ENCODE measurements at places on chromosomes 5 and 9.

GRCh38 chr9:99748676-99749075 lies 73.0 kb upstream of the NR4A3 start:
- DNase-seq, result peak; percentile 52

- peak; percentile 75 for DNase-seq
These were observed 170.6 kb upstream of the HAPLN1 start for GRCh38 chr5:83891261-83891660.

DNA sequence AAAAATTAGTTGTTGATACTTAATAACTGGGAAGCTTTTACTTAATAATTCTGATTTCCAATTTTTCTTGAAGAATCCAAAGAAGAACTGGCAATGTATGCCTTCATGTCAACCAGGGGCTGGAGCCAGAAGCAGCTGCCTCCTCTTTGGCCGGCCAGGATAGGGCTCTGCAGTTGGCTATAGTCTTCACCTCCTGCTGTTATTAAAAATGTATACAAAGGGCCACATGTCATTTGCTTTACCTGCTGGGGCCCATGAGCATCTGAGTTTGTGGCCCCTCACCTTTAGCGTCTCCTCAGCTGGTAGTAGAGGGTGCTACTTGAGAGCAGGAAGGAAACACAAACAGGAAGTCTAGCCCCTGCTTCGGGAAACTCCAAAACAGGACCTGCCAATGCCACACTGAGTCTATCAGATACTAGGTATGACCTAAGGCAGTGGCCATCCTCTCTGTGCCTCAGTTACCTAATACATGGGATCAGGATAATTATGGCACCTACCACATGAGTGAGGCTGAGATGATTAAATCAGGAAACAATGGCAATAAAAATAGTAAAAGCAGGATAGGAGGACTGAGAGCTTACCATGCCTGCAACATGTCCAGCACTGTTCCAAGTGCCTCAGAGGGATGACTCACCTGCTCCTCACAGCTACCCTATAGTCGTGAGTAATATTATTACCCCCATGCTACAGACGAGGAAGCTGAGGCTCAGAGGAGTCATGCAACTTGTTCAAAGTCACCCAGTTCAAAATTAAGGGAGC lies 21.3 kb downstream of the CCDC69 start:
- peak; percentile 68 for DNase-seq

DNA sequence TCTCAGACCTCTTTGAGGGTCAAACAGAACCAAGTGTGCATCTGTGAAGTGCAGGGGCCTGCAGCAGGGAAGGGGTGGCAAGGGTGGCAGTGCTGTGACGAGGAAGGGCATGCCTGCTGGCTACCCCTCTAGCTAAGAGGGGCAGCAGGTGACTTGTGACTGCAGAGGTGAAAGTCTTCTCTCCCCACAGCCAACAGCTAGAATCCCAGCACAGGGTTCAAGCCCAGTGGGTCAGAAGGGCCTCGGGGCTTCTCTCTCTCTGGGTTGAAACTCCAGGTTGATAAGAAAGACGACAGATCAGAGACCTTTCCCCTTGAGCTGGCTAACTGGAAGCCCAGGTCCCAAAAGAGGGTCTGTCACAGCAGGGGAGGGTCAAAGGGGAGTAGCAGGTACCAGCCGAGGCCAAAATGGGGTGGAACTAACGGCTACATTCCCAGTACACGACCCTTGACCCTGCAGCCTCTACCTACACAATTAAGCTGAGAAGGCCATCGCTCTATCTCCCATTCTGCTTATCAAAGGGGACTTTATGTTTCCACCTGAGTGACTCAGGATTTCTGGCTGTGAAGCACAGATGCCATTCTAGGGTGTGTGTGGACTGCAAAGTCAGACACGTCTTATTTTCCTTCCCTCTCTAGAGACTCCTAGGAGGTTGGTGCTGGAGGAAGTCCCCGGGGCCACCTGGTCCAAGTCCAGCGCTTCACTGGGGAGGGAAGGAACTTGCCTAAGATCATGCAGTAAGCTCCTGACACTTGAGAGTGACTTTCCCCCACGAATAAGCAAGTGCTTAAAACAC lies 14.6 kb downstream of the ANKS6 start:
- no peak for DNase-seq

DNA sequence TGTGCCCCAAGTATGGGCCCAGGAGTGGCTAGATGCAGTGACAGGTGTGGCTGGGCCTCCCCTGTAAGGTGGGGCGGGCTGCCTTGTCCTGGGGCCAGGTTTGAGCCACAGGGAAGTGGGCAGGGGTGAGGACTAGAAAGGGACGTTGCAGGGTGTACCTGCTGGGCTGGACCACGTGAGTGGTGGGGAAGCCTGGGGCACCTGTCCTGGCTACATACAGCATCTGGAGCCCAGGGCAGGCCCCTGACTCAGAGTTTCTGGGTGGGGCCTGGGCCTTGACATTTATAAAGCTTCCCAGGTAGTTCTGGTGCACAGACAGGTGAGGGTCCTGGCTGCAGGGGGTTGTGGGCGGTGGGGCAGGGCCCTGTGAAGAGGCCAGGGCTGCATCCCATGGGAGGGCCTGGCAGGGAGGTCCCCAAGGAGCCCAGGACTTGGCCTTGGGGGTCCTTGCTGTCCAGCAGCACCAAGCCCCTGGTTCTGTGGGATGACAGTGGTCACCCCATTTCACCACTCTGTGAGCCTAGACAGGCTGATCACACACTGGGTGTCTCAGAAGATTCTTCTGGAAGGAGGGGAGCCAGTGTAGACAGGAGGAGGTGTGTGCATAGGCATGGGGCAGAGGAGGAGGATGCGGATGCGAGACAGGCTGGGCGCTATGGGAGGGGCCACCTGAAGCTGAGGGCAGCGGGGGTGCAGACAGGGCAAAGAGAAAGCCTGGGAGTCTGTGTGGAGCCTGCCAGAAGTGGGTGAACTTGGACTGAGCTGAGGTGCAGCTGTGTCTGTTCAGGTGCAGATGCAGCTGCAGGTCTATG lies 94.0 kb downstream of the PHF2 start:
- DNase-seq, result peak; percentile 30

- DNase-seq, result no peak
These were observed 208.4 kb downstream of the MEF2C start for GRCh38 chr5:88674356-88675167.

DNA sequence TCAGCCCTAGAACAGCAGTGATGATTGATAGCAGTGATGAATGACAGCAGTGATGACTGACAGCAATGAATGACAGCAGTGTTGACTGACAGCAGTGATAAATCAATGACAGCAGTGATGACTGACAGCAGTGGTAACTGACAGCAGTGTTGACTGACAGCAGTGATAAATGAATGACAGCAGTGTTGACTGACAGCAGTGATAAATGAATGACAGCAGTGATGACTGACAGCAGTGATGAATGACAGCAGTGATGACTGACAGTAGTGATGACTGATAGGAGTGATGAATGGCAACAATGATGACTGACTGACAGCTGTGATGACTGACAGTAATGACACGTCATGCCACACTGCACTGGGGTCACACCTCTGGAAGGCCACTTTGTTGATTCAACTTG lies 106.8 kb downstream of the ENTREP1 start:
- DNase-seq, result no peak

- no peak for DNase-seq
These were observed 1.3 kb downstream of the FGF10 start for GRCh38 chr5:44387921-44388320.

GRCh38 chr5:78751872-78752271 lies 103.3 kb upstream of the LHFPL2 start:
- peak; percentile 54 for DNase-seq

DNA sequence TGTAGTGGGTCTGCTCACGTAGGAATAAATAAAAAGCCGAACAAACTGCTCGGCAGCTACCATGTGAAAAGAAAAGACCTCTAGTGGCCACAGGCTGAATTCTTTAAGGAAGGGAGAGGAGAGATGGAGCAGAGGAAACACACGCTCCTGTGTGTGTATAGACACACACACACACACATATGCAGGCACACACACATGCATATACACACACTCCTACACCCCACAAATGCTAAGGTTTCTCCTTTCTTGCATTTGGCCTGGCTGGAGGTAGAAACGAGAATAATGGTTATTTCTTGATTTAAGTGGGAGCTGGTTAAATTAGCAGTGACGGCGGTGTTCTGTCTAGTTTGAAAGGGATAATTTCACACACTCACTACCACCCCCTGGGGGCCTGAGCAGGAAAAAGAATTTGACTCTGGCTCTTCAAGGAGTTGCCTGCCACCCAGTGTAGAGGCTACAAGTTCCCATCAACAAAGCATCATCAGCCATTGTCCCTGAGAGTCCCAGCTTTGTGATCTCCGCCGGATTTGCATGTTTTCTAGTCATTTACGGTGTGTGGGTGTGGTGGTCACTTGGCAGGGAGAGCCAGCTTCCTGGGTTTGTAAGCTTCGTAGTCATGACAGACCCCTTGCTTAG lies at the start of gene INSYN2B:
Gene INSYN2B (minus strand): TSS at position 78 of the 636 bp plus-strand sequence. CDS start 96,597 bp downstream, outside the sequence.
- peak; percentile 85 for DNase-seq

- DNase-seq, result no peak
These were observed 273.7 kb downstream of the DIRAS2 start for GRCh38 chr9:90368928-90369327.

GRCh38 chr5:179765400-179765799 lies 28.4 kb upstream of the LTC4S start:
- peak; percentile 74 for DNase-seq

GRCh38 chr9:90960941-90961340 lies 159.3 kb downstream of the SYK start:
- DNase-seq, result peak; percentile 50

- no peak for DNase-seq
These were observed 33.6 kb downstream of the HTR4 start for GRCh38 chr5:148620696-148621095.

DNA sequence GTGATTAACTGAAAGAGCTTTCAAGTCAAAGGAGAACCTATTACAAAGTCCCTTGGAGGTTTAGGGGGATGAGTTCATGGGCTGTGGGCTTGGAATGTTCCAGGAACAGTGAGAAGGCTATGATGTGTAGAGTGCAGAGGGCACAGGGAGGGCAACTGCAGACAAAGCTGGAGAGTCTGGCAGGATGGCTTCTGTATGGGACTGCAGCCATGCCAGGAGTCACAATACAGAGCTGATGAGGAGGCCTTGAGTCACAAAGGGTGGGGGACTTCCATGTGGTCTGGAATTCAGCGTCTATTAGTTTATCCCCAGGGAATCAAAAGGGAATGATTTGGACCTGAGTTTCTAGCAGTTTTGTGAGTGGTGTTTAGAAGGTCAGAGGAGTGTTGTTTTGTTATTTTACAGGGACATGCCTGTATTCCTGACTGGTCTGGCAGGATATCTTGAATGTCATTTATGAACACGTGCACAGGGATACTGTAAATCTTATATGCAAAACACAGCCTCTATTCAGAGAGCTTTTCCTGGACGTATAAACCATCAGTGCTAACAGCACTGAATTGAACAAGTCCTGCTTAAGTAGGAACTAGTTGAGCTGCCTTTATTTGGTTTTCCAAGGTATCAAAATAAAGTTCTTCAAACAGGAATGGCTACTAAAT lies 14.3 kb upstream of the TEK start:
- peak; percentile 43 for DNase-seq

- DNase-seq, result no peak
These were observed 176.0 kb downstream of the ZNF608 start for GRCh38 chr5:124570285-124571035.

DNA sequence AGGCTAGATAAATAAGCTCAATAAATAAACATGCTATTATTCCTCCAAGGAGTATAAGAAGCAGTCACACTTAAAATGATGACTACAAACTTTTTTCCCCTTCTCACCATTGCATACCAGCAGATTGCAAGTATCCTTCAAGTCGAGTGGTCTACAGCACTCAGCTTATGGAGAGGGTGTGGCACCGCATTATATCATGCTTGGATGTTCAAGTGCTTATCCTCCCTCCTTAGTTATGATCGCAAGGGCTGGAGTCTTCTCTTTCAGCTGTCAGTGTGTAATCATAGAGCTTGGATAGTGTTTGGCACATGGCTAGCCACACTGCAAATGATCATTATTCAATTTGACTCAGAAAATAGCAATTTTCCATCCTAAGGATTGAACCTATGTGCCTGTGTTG lies 124.0 kb downstream of the CARTPT start:
- DNase-seq, result no peak

DNA sequence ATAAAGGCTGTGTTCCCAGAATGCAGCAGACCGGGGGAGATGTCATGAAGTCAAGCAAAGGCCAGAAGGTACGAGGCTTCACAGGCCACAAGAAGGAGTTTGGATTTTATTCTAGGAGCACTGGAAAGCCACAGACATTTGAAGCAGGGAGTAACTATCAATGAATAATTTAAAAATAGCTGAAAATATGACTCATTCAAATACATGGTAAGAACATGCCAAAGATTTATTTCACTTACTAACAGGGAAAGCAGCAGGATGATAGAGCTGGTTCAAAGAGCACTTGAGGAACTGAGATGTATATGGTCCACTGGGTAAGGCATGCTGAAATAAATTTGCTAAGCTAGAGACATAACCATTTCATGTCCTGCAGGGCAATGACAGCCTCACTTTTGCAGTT lies 53.2 kb downstream of the MSX2 start:
- DNase-seq, result no peak

DNA sequence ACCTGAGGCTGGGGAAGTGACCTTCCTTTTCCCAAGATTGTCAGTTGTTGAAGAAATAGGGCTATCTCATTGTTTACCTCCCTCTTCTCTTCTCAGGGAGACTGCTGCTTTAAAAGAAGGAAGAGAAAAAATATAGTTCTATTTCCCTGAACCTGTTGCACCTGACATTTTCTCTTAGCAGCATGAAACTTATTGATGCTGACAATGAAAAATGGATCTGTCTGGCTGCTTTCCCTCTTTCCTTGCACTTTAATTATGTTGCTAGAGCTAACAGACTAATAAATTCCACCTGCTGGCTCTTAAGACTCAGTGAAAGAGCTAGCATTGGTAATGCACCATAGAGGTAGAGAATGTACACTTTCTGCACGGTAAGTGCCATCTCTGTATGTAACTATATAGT lies 6.2 kb upstream of the CKMT2 start:
- no peak for DNase-seq

DNA sequence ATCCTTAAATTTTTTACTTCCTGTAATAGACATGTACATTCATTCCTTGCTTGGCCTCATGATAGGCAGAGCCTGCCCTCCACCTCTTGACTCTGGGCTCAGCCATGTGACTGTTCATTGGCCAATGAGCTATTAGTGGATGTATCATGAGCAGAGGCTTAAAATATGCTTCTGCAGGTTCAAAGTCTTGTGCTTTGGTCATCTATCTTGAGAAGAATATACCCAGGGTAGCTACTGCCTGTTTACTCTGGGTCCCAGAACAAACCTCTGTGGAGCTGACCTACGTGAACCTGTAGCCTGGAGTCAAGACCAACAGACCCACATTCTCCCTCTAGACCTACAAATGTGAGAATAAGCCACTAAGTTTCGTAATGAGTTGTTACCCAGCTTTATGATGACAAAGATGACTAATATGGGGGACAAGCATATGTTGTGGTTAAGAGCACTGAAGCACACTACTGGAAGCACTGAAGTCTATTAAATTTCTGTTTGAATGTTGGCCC lies 244.4 kb downstream of the MAST4 start:
- DNase-seq, result no peak

DNA sequence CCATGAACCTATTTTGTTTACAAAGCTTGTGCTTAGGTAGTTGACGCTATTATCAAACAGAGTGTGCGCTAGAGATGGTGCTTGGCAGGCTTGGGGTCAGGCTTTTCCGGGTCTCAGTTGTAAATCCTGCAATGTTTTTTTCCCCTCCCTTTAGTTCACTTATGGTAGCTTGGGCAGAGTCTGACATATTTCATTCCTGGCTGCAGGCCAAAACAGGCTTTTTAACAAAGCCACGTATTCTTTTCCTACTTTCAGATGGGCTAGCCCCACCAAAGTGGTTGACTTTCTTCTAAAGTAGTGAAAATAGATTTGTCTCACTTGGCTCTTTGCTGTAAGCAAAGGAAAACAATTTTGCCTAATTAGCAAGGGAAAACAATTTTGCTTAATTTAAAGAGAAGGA lies 58.0 kb upstream of the FBN2 start:
- DNase-seq, result peak; percentile 15
